ENCODE measurements at places on chromosomes 3 and 15. TPM values are rescaled to one million over a fixed set of nuclear protein-coding genes. Genes with fewer than 3 reads are reported as not detected.

FAM107A gene
- 3.9 TPM for polyA plus RNA-seq

CHRNA5 gene
- 7.8 TPM for polyA plus RNA-seq

ZBTB20 gene
- polyA plus RNA-seq: 6.3 TPM

SPRED1 gene
- polyA plus RNA-seq: 28.9 TPM

TF gene
- polyA plus RNA-seq: 5.8 TPM

CNTN4 gene
- 29.7 TPM for polyA plus RNA-seq

SEMA6D gene
- 28.0 TPM for polyA plus RNA-seq

GPR62 gene
- polyA plus RNA-seq: 0.64 TPM

NAA50 gene
- polyA plus RNA-seq: 132 TPM

STIMATE gene
- polyA plus RNA-seq: 15.9 TPM

FEZF2 gene
- not detected for polyA plus RNA-seq

OR4F6 gene
- polyA plus RNA-seq: not detected

USP13 gene
- polyA plus RNA-seq: 13.7 TPM

GP5 gene
- polyA plus RNA-seq: 0.71 TPM

DNA sequence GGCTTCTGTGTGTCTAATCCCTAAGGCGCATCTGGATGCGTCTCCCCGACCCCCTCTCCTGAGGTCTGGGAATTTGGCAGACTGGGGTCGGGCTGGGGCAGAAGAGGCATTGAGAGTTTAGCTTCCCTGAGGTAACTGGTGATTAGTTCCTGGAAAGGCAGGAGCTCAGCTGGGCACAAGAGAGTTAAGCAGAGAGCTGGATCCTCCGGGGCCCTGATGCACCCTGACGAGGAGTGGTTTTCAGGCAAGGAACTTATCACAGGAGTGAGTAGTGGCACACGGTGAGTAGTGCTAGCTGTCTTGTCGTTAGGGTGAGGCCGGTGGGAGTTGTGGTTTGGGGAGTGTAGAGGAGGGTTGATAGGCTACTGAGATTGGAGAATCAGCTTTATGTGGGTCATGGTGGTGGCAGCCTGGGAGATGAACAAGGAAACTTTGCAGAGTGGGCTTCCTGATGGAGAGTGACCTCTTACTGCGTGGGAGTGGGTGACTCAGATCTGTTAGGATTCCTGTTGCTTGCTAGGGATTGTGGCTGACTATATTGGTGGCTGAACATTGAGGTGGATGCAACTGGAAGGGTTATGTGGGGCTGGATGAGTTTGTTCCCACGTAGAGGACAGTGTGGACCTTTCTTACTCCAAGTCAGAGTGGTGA, 897 bp downstream of the RAD54L2 start:
- peak; percentile 11 for DNase-seq

- DNase-seq: no peak
These were observed 160.2 kb downstream of the FOXP1 start for GRCh38 chr3:71423151-71423906.

DNA sequence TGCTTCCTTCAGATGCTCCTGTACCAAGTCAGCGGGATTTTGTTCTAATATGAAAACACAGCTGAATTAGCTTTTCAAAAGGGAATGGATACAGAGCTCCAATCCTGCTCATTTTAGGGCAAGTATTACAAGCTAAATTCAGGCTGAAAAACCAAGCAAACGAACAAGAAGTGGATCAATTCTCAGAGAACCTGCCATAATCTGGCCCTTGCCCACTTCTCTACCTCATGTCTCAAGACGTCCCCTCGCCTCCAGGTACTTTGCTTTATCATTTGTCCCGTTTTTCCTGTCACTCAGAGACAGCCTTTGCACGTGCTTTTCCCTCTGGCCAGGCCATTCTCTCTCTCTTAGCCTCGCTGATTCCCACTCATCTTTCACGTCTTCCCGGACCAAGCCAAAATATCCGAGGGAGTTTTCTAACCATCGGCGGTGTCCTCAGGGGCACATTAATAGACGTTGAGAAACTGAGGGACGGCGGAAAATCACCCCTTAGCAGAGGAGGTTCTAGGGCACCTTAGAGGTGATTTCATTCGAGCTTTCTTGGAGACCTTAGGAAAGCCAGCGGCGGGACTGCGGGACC, 654 bp downstream of the SUSD5 start:
- DNase-seq: no peak

DNA sequence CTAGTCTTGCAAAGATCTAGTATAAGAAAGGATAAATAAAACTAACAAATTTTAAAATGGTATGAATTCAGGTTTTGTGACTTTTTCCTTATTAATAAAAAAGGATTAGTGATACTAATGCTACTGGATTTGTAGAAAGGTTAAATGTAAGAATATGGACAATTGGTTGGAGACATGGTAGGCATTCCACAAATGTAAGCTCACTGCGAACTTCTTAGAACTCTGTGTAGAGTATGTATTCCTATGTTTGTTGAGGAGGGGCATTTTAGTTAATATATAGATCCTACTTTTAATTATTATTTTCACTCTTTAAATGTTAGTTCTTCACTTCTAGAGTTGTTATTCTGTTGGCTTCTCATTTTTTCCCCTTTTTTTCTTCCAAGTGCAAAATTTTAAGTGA, 414.3 kb downstream of the RBMS3 start:
- no peak for DNase-seq

- DNase-seq: no peak
These were observed 223.4 kb upstream of the SLCO3A1 start for GRCh38 chr15:91630090-91630489.

DNA sequence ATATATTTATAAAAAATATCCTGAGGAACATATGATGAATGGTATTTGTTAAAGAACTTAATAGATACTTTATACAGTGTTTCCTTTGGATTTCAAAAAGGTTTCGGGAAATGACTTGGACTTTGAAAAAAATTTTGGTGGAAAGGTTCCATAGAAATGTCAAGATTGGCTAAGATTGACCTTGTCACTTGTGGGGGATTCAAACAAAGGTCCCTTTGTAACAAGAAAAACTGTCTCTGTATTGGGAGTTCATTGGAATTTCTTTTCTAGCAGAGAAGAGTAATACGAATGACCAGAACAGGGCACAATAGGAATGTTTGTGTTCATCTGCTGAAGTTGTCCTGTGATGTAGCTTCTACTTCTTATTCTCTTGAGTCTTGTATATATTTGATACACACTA, 43.2 kb downstream of the ARHGEF26 start:
- no peak for DNase-seq

DNA sequence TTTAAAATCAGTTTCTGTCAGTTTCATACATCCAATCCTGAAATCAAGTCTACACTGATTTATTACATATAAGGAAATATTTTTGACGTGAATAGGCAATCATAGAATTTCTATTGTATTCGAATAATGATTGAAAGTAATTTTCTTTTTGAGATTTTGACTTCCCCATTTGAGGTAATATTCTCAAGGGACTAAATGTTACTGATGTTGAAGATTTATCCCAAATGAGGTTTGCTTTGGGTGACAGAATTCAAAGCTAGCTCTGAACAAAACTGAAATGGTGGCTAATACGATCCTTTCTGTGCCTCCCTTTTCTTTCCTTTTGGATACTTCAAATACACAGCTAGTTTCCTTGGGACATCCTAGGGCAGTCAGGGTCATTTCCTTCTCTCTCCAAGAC, 12.9 kb upstream of the CNBP start:
- no peak for DNase-seq

DNA sequence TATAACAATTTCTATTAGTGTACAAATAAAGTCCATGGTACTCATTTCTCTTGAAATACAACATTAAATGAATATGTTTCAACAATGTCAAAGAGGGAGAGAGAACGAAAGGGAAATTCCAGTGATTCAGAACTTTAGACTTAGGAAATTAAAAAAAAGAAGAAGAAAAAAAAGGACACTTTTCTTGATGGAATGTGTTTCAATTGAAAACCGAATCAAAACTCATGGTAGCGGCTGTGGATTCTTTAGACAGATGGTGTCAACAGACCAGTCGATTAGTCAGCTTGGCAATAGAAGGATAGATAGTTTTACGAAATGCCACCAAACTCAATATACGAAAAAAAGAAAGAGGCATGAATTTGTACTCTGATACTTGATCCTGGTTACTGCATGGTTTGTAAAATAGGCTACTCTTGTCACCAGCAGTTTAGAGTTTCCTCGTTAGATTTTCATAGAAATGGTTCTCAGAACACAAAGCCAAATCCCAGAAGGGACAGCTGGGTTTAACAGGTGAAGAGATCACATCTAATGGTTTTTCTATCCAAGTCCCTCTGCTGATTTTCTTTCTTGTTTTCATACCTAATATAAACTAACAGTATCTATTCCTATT, 793.5 kb downstream of the ROBO1 start:
- DNase-seq: no peak

- DNase-seq: no peak
These were observed 35.2 kb downstream of the ZNF710 start for GRCh38 chr15:90036343-90036742.

GRCh38 chr3:178198329-178198728, 337.9 kb upstream of the KCNMB2 start:
- no peak for DNase-seq

- no peak for DNase-seq
These were observed 901 bp upstream of the RASSF1 start for GRCh38 chr3:50341537-50341936.

- no peak for DNase-seq
These were observed 129.0 kb upstream of the ARHGEF3 start for GRCh38 chr3:56930706-56931105.

GRCh38 chr3:152459118-152459515, 190.4 kb downstream of the MBNL1 start:
- DNase-seq: no peak

DNA sequence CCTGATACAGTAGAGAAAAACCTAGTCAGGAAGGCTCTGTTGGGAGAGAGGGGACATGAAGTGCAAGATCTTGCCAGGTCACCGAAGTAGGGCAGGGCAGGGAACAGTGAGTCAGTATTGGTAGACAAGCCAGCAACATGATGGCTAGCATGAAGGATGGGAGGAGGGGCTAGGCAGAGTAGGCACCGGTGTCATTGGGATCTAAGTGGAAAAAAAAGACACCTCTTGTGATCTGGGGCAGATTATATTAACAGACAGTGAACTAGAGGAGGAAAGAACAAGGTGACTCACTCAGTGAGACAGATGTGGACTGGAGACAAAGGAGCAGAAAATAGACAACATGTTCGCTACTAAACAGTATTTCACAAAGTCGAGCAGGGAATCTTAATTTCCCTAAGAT, 149.2 kb upstream of the SLC24A5 start:
- DNase-seq: no peak

DNA sequence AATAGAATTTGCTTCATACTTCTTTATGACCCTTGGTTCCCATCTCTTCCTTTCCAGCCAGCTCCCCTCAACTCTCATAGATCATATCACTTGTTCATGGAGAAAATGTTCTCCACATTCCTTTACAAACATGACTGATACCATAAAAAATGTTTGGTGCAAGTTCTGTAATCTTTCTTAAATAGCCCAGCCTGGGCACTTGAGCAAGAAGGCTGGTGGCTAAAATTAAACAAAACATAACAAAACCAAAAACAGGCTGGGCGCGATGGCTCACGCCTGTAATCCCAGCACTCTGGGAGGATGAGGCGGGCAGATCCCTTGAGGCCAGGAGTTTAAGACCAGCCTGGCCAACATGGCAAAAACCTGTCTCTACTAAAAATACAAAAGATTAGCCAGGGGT, 8.9 kb upstream of the POLR2M start:
- DNase-seq: no peak

DNA sequence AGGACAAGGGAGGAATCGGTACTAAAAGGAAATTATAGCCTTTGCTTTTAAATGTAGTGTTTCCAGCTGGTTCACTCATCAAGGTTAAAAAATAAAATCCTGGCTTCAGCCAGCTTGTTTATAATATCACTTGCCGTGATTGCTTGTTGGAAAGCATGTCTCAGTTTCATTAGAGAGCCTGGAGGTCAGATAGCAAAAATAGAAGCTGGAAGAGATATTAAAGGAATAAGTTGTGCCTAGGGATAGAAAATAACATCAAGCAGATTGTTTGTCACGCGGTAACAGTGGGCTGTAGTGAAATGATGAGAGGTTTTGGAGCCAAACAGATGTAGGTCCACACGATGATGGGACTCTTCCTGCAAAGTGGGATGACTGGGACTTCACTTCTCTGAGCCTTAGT, 17.7 kb upstream of the SLMAP start:
- DNase-seq: no peak

DNA sequence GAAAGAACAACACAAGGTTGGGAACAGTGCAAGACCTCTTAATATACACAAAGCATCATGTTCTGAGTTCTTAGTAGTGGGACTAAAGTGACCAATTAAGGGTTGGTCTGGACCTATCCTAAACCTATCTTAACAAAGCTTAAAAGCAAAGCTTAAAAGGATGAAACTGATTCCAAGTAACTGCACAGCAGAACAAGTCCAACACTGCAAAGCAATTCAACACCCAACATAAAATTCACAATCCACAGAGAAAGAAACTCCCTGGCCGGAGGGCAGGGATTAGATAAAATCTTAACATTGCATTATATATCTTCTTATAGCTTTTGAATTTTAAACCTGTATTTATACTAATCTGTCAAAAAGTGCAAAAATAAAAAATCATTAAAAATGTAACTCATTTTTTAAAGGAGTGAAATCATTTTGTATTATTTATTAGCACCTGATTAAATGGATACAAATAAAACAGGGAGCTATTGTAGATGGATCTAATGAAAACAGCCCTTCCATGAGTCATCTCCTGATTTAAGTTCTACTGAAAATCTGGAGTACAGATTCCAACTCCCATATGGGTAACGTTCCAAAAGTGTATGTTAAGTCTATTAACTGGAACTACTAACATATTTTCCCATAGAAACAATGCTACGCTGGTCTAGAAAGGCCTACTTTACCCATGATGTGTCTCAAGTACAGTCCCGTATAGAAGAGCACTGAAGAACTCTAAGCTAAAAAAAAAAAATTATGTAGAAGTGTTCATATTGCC, 34.9 kb downstream of the PIK3R4 start:
- DNase-seq: no peak

- no peak for DNase-seq
These were observed 258.5 kb downstream of the PDCD6IP start for GRCh38 chr3:34056951-34057390.

DNA sequence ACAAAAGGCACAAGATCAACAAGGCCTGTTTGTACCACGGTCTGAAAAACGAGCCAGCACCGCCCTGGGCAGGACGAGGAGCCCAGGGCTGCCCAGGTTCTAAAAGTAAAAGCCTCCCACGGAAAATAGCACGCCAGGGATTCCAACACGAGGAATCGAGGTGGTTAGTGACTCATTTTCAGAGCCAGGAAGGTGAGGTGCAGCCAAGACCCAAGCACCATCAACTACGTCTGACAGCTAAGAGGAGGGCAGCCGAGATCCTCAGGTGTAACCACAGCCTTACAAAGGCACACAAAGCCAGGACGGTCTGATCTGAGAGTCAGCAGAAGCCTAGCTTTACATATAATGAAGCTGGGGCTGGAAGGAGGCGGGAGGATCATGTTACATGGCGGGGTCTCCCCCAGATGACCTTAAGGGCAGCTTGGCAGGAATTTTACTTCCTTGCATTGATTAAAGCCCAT, 52.5 kb downstream of the ATP10A start:
- no peak for DNase-seq

DNA sequence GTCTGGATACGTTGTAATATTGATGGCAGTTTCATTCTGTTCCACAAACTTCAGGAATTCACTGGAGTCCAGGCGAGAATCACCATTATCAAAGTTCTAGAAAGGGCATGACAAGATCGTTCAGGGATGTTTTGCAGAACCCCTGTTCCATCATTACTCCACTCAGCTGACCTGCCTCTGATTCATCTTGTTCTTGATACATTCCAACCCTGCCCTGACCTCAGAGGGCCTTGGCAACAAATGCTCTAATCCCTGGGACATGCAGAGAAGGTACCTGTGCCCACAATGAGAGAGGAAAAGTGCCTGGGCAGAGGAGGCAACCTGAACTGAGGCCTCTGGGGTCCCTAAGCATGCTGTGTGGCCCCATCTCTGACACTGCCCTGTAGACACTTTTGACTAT, 45.9 kb downstream of the FSTL1 start:
- no peak for DNase-seq
